ENCODE measurements at places on chromosomes 3 and 15. TPM values are rescaled to one million over a fixed set of nuclear protein-coding genes. Genes with fewer than 3 reads are reported as not detected.

The RTP4 gene
- 1.2 TPM for total RNA-seq

GRCh38 chr3:144409319-144409718 lies 437.7 kb downstream of the DIPK2A start:
- no peak for DNase-seq

- no peak for DNase-seq
Measured at GRCh38 chr3:96267577-96267976, 546.8 kb upstream of the EPHA6 start.

GRCh38 chr15:67124911-67125588 lies 59.6 kb downstream of the SMAD3 start:
- no peak for DNase-seq
